ENCODE measurements at places on chromosomes 3 and 15.

GRCh38 chr3:88101142-88101541 is 42.1 kb downstream of the ZNF654 start:
- no peak for DNase-seq

GRCh38 chr3:100941041-100941440 is 52.2 kb downstream of the ABI3BP start:
- no peak for DNase-seq

DNA sequence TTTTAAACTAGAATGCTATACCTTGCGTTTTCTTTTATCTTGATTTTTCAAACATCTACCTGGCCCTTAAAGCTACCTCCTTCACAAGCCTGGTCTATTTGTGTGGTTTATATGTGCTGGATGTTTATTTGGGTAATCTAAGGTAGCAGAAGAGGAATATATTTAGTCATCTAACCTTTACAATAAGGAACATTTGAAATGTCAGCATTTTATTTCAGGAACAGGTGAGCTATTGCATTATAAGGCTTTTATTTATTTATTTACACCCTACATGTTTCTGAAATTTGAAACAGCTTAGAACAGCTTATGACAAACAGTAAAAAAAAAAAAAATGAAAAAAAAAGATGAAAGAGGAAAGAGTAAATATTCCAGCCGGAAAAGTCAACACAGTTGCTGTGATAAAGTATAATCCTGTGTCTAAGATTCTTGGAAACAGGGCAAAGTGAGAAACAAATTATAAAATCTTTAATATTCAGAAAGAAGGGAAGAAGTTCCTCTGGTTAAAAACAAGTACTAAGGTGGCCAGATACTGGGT is 19.5 kb downstream of the HHLA2 start:
- no peak for DNase-seq

GRCh38 chr3:72033666-72034428 is 248.9 kb upstream of the PROK2 start:
- no peak for DNase-seq

DNA sequence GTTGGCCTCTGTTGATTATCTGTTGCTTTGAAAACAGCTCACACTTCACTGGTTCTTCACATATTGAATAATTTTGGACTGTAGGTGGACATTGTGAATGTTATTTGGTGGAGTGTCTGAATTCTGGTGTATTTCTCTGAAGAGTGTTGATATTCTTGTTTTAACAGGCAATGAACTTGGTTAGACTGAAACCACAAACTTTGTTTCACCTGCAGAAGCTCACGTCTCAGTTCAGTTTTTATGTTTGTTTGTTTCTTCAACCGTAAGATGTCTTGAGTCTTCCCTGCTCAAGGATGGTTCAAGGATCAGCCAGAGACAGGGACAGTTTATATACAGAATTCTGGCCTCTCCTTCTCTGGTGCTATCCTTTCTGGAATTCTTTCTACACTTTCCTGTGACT is 43.6 kb downstream of the C3orf20 start:
- no peak for DNase-seq

DNA sequence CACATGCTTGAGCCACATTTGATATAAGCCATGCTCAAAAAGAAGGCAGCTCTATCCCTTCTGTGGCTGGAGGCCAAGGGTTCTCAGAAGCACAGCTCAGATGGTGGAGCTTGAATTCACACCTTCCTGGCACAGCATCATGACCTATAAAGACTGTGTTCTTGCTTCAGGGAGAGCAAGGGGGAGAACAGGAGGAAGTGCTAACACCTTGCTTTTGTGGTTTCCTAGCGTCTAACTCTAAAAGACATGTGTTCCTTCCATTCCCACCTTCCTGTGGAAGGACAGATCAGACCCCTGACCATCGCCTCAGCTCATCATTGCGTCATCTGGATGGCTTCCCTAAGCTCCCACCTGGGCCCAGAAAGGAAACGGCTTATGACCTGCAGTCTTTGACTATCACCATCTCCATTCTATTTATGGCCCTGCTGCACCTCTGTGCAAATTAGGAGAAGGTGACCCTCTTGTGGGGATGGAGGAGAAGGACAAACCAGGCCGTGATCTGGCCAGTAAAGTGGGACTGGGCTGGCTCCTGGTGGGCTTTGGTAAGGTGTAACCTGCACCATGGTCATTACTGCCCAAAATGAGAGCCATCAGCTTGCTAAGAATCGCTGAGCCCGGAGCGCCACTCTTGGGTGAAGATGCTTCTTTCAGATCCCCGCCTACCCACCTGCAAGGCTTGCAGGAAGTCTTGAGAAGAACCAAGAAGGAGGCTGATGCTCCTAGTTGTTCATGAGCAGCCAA is 128.5 kb downstream of the SERPINI1 start:
- no peak for DNase-seq

DNA sequence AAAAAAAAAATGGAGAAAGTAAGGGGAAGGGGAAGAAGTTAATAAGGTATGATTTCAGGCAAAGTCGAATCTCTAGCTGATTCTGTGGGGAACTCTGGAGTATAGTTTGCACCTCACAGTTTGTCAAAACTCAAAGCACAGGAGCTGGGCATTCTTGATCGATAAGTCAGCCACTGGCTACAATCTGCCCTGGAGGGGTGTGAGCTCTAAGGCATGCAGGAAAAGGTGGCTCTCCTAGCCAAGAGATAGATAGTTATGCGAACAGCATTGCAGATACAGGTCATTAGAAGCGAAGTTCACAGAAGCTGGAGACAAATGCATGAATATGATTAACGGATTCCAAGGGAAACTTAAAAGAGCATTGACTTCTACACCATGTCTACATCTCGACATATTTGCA is 952.6 kb downstream of the AGBL1 start:
- no peak for DNase-seq

GRCh38 chr3:162491952-162492351 is 995.3 kb downstream of the OTOL1 start:
- DNase-seq, result no peak

DNA sequence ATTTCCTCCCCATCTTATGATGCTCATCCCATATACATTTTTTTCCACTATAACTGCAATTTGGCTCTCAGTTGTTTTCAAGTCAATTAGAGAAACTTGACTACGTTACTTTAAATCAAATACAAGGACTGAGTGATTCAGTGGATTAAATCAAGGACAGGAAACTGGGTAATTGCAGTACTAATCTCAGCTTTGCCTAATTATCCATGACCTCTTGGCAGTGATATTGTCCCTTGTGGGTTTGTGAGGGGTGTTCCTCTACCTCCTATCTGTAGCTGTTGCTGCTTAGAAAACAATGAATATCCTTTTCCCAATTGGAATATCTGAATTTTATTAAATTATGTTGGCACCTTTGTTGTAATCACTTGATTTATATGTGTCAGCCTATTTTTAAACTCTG is 79.4 kb downstream of the ZPLD1 start:
- DNase-seq, result no peak

- DNase-seq, result no peak
These were observed 162.8 kb upstream of the ZNF385D start for GRCh38 chr3:21913791-21914190.

DNA sequence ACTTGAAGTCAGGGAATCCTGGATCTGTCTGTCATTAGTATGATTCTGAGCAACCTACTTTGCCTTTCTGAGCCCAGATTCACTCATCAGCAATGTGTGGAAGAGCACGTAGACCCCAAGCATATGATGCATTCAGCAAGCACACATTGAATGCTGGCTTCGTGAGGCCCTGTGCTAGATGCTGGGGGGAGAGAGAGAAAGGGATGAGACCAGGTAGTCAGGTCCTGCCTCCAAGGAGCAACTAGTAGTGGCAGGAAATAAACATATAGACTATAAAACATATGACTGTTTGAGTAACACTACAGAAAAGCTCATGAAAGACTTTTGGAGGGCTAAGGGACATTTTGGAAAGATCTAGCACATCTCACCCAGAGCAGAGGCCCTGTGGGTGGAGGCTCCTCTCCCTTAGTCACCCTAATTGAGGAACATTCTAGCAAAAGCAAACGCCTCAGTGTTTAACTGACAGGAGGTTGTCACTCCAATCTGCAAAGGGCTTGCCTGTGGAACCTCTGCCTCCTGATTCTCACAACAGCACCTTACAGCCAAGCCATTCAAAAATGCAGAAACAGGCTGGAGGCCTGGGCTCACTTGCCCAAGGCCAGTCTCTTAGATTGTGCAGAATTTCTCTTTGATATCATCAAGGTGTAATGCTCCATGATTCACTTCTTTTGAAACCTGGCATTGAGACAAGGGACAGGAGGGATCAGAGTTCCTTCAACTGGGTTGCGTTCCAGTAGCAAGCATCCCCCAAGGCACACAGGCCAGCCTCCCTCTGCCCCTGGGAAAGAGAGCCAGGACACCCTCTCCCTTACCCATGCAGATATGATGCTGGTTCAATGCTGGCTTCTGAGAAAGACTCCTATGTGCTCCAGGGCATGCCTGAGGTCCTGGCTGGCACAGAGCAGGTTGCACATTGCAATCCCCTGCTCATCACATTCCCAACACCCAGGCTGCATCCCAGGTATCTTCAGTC is 26.1 kb downstream of the STARD5 start:
- no peak for DNase-seq

DNA sequence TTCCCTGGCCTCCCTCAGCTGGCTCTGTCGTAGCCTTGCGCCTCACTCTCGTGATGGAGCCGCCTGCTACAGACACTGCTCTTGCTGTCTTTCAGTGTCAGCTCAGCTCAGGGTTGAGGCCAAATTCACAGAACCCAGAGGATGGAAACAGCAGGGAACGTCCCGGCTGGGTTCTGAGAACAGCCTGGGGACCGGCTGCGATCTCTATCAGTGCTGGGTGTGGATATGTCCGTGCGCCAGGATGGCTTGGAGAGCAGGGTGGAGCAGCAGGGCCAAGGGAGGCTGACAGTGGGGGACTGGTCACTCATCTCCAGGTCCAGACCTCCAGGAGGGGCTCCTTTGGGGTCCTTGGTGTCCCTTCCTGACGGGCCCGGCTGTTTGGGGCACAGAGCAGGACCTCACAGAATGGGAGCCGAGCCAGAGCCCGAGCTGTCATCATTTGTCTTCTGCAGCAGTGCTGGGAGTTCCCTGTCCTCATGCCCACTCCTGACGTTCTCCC is 18.4 kb downstream of the KLF15 start:
- no peak for DNase-seq

- no peak for DNase-seq
These were observed 32.1 kb downstream of the EFHB start for GRCh38 chr3:19901918-19902317.

DNA sequence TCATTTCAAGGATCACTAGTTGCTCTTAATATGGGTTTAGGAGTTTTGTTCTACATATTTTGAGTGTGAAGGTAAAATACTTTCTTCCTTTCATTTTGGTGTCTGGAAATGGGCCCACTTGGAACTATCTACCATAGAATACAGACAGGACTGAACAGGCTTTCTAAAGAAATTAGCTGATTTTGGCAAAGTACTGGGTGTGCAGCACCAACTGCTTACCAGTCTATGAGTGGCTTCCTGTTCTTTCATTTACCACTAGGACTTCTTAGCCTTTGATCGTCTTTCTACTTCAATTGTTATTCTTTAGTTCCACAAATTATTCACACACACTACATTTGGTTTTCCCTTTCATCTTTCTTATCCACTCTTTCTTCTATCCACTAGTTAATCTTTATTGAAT is 1196.3 kb downstream of the ROBO1 start:
- no peak for DNase-seq

- DNase-seq, result no peak
These were observed 17.0 kb downstream of the DTWD1 start for GRCh38 chr15:49637857-49638256.

- no peak for DNase-seq
These were observed 18.2 kb downstream of the SYNM start for GRCh38 chr15:99122831-99123712.

GRCh38 chr3:107877936-107878335 is 212.9 kb downstream of the CD47 start:
- no peak for DNase-seq

GRCh38 chr3:188683032-188683521 is 488.7 kb upstream of the TPRG1 start:
- no peak for DNase-seq

GRCh38 chr3:58175437-58176184 is 35.2 kb downstream of the DNASE1L3 start:
- DNase-seq, result no peak

- DNase-seq, result no peak
These were observed 67.2 kb downstream of the EFHB start for GRCh38 chr3:19866751-19867347.

- DNase-seq, result no peak
These were observed 230.8 kb upstream of the TBC1D5 start for GRCh38 chr3:17972959-17973906.

DNA sequence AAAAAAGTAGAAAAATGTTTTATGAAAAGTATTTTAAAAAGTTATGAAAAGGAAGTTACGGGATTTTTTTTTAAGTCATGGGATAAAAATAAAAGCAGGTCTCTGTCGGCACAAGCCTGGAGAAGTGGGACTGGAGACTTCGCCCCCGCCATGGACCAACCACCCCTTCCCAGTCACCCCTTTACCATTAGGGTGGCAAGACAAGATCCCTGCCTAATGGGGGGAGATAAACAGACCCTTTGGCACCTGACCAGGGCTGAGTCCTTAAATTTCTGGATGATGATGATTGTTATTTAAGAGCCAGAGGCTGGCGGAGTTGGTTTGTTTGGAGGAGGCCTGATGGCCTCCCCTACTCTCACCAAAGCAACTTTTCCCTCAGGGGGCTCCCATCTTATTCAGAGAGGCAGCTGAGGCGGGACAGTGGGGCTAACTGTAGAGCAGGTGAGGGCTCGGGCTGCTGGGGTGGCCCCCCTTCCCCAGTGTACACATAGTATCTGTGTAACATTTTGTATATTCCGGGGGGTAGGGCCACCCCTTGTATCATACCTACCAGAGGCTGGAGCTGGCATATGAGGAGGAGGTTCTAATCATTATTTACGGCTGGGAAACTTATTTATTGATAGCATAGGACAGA is 74.0 kb downstream of the ADAMTS7 start:
- no peak for DNase-seq

DNA sequence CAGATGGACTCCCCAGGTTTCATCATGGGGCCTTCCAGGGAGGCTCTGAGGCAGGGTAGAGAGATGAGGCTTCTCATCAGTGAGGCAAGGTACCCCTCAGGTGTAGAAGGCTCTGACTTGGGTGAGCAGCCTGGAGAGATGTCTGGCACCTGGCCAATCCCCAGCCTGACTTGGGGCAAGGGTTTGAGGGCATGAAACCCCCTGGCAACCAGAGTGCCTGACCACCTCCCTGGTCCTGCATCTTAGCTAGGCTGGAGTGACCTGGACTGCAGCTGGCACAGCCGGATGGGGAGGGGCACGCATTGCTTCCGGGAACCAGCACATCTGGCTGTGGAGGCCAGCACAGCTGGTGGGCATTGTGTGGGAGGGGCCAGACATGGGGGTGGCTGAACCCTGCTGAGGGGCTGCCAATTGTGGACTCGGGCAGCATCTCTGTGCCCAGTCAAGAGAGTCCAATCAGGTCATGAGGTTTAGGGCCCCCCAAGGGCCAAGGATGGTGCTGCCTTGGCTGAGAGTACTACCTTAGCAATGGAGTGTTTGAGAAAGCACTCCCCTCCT is 1.9 kb downstream of the ZBTB47 start:
- no peak for DNase-seq

DNA sequence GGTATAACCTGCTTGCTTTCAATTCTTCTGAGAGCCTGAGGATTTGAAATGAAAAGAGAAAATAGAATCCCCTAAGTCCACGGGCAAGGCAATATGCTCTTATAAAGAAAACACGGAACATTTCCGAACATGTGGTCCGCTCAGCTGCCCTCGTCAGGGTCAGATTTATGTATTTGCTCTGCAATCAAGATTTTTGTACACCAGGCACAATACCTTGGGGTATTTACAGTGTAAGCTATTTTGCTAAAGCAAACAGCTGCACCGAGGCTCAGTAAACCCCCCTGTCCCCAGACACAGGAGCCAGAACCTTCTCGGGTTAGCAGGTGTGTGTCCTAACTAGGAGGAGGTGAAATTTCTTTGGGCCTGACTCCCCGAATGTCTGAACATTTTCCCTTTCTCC is 155.8 kb upstream of the LRIG1 start:
- no peak for DNase-seq

All from left renal cortex interstitium (tissue), 4 donors.